ENCODE measurements at places on chromosomes 7 and 10.

DNA sequence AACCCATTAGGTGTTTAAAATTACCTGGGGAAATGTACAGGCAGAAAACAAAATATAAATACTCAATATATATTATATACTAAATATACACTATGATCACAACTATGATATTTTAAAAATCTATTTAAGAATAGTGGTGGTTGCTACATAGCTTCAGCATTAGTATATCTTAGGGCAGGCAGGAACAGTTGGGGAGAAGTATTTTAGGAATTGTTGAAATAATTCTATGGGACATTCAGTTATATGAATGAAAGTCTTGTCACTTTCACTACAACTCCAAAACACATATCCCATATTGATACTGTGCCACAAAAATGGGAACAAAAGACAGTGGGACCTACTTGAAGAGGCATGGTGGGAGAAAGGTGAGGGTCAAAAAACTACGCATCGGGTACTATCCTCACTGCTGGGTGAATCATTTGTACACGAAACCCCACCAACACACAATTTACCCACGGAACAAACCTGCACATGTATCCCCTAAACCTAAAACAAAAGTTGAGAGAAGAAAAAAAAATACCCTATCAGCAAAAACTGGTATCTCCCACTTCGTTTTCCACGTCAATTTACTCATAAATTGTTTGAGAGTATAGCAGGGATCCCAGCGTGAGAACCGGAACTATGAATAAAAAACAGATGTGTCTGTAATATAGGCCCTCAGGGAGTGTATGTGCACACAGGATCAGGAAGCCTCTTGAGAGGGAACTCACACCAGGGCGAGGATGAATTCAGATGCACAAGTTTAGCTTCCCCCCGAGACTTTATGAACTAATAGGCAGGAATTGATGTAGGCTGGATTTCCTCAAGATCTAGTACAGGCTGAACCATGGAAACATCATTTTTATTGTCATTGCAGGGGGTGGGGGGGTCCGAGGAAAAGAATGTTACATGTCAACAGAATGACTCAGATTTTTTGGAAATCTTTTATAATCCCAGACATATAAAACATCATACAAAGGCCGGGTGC, 16.2 kb downstream of the SLC16A12 start:
- no peak overlapping the region for H3K4me3 ChIP-seq
- H3K27me3 ChIP-seq, result no peaks in the 10 kb centered on the region
- peaks cover 18% of the 10 kb centered on the region for H3K4me1 ChIP-seq
- peak overlapping the region; percentile 41 for H3K27ac ChIP-seq
- H3K36me3 ChIP-seq, result no peaks in the 10 kb centered on the region

DNA sequence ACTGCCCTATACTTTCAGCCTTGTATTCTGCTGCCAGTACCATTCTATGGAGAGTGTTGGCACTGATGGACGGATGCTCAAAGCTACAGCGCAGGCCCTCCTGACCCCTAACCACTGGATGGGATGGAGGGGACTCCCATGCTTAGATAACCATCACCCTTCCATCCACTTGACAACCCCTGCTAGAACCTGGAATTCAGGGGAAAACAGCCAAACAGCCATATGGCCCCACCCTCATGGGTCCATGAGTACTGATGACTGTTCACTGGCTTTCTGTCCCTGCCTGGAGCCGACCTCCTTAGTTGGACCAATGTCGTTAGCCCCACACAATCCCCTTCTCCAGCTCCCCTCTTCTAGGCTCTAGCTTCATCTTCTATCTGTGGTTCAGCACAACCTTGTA, 16.2 kb downstream of the DUSP5 start:
- no peaks in the 10 kb centered on the region for H3K36me3 ChIP-seq
- no peak for DNase-seq
- H3K4me1 ChIP-seq, result no peaks in the 10 kb centered on the region
- no peak overlapping the region for H3K4me3 ChIP-seq
- no peak overlapping the region for H3K27ac ChIP-seq

DNA sequence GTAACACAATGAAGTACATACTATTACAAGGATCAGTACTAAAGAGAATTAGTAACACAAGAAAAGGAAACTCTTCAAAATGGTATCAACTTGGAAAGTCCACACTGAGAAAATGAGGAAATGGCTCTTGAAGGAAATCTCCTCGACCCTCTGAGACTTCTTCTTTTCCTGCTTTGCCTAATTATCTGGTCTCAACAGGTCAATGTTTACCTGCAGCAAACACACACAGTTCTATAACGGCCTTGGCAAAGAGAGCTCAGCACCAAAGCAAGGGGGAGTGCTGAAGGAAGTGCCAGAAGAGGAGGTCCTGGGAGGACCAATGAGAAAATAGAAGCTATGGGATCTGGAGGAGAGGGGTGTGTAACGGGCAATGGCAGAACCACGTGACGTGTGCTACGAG, 21.9 kb downstream of the CHCHD3 start:
- H3K36me3 ChIP-seq, result no peaks in the 10 kb centered on the region
- no peak overlapping the region for H3K27ac ChIP-seq
- no peak overlapping the region for H3K4me3 ChIP-seq
- H3K4me1 ChIP-seq, result no peaks in the 10 kb centered on the region
- H3K27me3 ChIP-seq, result no peaks in the 10 kb centered on the region

DNA sequence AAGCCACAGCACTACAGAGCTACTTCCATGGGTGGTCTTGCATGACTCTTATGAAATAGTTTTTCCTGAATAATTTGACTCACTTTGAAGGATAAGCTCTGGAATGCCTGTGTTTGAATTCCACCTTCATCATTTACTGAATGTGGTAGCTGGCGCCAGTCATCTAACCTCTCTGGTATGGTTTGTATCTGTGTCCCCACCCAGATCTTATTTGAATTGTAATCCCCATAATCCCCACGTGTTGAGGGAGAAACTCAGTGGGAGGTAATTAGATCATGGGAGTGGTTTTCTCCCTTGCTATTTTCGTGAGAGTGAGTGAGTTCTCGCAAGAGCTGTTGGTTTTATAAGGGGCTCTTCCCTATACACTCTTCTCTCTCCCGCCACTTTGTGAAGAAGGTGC, 11.2 kb upstream of the SLC13A1 start:
- DNase-seq, result no peak
- no peaks in the 10 kb centered on the region for H3K36me3 ChIP-seq
- no peak overlapping the region for H3K4me3 ChIP-seq
- H3K27me3 ChIP-seq, result no peaks in the 10 kb centered on the region

DNA sequence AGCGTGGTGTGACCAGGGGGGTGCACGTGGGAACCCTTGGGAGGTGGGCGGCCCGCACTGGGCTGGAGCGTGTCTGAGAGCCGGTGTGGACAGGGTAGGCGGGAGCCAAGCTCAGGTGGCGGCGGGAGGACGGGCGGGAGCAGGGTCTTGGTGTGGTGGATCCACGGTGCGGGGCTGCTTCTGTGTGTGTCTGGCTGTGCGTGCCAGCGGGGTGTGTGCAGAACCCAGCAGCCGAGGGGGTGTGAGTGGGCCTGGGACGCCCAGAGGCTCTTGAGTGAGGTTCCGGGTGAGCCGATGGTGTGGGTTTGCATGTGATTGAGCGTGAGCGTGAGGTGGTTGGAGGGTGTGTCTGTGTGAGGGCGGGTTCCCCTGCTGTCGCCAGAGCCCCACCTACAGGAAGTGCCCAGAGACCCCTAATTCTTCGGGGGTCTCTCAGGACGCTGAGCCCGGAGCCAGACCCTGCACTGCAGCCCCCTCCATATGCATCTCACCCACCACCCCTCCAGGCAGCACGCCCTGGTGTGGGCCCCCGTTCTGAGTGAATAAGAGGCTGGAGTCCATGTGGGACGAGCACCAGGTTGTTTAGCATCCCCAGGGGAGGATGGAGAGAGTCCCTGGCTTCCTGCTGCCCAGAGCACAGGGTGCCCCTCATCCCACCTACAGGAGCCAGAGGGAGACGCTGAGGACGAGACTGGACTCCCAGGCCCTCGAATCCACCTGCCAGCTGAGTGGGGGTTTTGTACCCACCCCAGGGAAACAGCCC, 78.2 kb downstream of the ELFN1 start:
- DNase-seq, result no peak
- H3K27me3 ChIP-seq, result peaks cover 49% of the 10 kb centered on the region
- H3K36me3 ChIP-seq, result no peaks in the 10 kb centered on the region
- H3K27ac ChIP-seq, result no peak overlapping the region
- no peak overlapping the region for H3K4me3 ChIP-seq

- no peak overlapping the region for H3K4me3 ChIP-seq
- H3K27ac ChIP-seq, result no peak overlapping the region
- no peaks in the 10 kb centered on the region for H3K36me3 ChIP-seq
- H3K4me1 ChIP-seq, result no peaks in the 10 kb centered on the region
- no peaks in the 10 kb centered on the region for H3K27me3 ChIP-seq
Measured at GRCh38 chr7:17093461-17093860, 205.0 kb upstream of the AHR start.

DNA sequence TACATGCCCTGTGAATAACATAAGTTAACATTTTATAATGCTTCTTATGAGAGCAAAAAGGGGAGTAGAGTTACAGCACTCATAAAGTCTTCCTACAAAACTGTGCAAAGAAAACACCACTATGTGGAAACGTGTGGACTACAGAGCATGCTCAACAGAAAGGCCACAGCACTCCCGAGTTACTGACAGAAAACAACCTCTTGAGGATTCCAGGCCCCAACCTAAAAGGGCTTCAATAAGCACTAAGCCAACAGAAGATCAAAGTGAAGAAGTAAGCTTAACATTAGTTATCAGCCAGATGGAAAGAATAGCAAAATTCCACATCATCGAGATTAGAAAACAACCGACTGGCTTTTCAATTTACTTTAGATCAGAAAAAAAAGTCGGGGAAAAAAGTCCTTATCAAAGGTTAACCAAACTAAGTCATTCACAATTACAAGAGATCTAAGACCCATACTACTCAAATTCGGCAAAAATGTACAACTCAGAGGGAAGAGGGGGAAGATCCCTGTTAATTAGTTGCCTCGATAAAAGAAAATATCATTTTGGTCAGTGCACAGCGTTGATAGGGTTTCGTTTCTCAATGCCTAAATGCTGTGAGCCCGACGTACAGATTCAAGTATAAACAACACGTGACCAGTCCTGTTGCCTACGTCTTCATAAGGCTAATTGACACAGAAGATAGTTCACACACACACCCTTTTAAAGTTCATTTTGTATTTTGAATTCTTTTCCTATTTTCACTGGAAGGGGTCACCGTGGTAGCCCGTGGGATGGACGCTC, 1.4 kb downstream of the KBTBD2 start:
- DNase-seq, result no peak
- peak overlapping the region; percentile 100 for H3K27ac ChIP-seq

- no peak for DNase-seq
- no peak overlapping the region for H3K4me3 ChIP-seq
- no peak overlapping the region for H3K27ac ChIP-seq
- no peaks in the 10 kb centered on the region for H3K27me3 ChIP-seq
- H3K36me3 ChIP-seq, result no peaks in the 10 kb centered on the region
Measured at GRCh38 chr10:88415533-88416130, 167.5 kb downstream of the RNLS start.

GRCh38 chr10:3548702-3549101, 236.3 kb downstream of the KLF6 start:
- H3K27ac ChIP-seq, result peak overlapping the region; percentile 0
- H3K4me1 ChIP-seq, result peaks cover 4% of the 10 kb centered on the region
- H3K36me3 ChIP-seq, result no peaks in the 10 kb centered on the region
- H3K4me3 ChIP-seq, result no peak overlapping the region
- DNase-seq, result no peak
- H3K27me3 ChIP-seq, result no peaks in the 10 kb centered on the region

DNA sequence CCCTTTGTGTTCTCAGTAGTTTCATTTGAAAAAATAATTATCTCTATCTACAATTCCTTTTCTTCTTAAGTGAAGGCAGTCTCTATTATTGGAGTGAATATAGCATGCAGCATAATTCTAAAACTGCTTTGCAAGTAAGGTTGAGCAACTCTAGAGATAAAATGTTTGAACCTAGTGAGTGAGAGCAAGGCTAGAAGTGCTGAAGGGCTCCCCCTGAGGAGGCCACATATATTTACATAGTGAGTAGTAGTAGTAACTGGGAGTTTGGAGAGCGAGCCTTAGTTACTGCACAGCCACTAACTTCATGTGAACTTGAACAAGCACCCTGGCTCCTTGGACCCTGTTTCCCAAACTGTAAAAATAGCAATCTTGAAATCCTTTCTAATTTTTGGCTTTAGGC, 141.5 kb upstream of the DKK1 start:
- no peak for DNase-seq
- H3K27me3 ChIP-seq, result no peaks in the 10 kb centered on the region
- H3K4me1 ChIP-seq, result no peaks in the 10 kb centered on the region
- H3K4me3 ChIP-seq, result no peak overlapping the region

DNA sequence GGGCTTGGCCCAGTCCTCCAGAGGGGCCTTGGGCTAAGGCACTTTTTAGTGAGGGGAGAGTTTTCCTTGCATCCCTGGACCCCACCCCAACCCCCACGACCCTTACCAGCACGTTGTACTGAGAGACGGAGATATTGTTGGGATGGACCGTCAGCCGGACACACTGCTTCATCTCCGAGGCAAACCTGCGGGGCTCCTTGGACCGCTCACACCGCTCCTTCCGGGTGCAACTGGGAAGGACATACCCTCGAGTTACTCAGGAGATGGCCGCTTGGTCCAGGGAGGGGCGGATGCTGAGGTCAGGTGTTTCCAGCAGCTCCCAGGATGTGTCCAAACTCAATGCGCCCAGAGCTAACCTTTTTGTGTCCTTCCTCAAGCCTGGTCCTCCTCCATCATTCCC, 348.0 kb downstream of the PLXNA4 start:
- no peaks in the 10 kb centered on the region for H3K36me3 ChIP-seq
- no peak overlapping the region for H3K4me3 ChIP-seq
- DNase-seq, result no peak
- no peaks in the 10 kb centered on the region for H3K27me3 ChIP-seq

DNA sequence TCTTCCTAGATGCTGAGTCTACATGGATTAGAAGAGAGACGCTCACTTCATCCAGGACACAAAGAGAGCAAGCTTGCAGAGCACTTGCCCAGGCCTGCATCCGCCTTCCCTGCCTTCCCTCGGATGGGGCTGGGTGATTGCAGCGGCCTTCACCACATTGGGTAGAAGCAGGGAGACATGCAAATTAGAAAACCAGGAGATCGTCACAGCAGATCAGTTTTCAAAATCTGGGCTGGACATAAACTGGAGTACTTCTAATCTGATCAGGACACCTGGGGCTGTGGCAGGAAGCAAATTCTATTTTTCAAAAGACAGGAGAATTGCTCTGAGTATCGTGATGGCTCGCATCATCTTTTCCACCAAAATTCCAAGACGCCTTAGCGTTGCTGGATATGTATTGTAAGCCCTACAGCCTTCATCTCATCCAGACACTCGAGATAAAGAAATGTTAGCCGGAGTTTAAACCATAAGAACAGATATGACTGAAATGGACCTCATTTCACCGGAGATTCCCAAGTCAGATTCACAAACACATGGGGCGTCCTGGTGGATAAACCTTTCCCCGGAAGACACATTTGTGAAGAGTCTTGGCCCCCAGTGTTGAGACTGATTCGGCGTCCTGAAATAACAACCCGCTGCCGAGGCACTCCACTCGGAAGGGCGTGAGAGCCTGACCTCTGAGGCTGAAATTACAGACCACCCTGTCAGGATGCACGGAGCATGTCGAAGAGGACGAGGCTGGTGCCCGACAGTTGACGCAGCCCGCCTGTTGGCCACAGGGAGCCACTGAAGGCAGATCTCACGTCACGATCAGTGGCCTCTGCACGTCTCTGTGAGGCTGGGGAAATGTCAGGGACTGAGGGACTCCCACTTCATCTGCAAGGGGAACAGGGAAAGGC, 91.2 kb upstream of the PARD3 start:
- no peaks in the 10 kb centered on the region for H3K36me3 ChIP-seq
- no peaks in the 10 kb centered on the region for H3K4me1 ChIP-seq
- peak overlapping the region; percentile 27 for H3K4me3 ChIP-seq
- no peaks in the 10 kb centered on the region for H3K27me3 ChIP-seq
- DNase-seq, result peak; percentile 40
- peak overlapping the region; percentile 21 for H3K27ac ChIP-seq

Measured in tibial artery (tissue), 4 donors.